A549 treated with CORT108297 at 1 μM for 4 hours (cell line): ENCODE measurements at places on chromosomes 16 and 17. TPM values are rescaled to one million over a fixed set of nuclear protein-coding genes. Genes with fewer than 3 reads are reported as not detected.

TP53TG3F gene
- 0.06 to 0.19 TPM (median 0.16 TPM) in 3 of 5 replicates, not detected in the others for total RNA-seq

HLF gene
- total RNA-seq = 0.08 to 0.23 TPM (median 0.16 TPM) in 5 replicates

ZNF423 gene
- 0.06 to 0.46 TPM (median 0.07 TPM) in 5 replicates for total RNA-seq

VTN gene
- total RNA-seq = 16.9 to 24.9 TPM (median 20.6 TPM) in 5 replicates

GJC1 gene
- 27.9 to 34.7 TPM (median 33.1 TPM) in 5 replicates for total RNA-seq

ANKRD40CL gene
- not detected in 5 replicates for total RNA-seq

PDE6G gene
- 1.5 to 3.5 TPM (median 2.3 TPM) in 5 replicates for total RNA-seq

CDT1 gene
- total RNA-seq = 28.0 to 36.0 TPM (median 34.9 TPM) in 5 replicates

CRYM gene
- 1.8 to 1.9 TPM (median 1.8 TPM) in 5 replicates for total RNA-seq

ZNF267 gene
- 6.9 to 8.8 TPM (median 7.6 TPM) in 5 replicates for total RNA-seq

NACA2 gene
- total RNA-seq = not detected in 5 replicates

P2RX1 gene
- total RNA-seq = 0.05 to 0.07 TPM in 2 of 5 replicates, not detected in the others

CCL17 gene
- total RNA-seq = not detected in 5 replicates

TBC1D3I gene
- 0.08 to 0.36 TPM (median 0.14 TPM) in 5 replicates for total RNA-seq

KRTAP17-1 gene
- total RNA-seq = not detected in 5 replicates

ABHD15 gene
- 21.1 to 27.4 TPM (median 25.1 TPM) in 5 replicates for total RNA-seq

SSTR5 gene
- 0.25 to 0.37 TPM (median 0.33 TPM) in 5 replicates for total RNA-seq

DNAI2 gene
- 0.06 to 0.09 TPM in 2 of 5 replicates, not detected in the others for total RNA-seq

TP53TG3C gene
- 0.24 to 0.40 TPM (median 0.26 TPM) in 3 of 5 replicates, not detected in the others for total RNA-seq

CCL8 gene
- total RNA-seq = not detected in 5 replicates

DUXB gene
- total RNA-seq = not detected in 5 replicates

TMEM132E gene
- total RNA-seq = 0.02 TPM in 2 of 5 replicates, not detected in the others

KCNJ18 gene
- 0.06 TPM in 1 of 5 replicates, not detected in the others for total RNA-seq

FOXL1 gene
- total RNA-seq = 0.66 to 1.9 TPM (median 1.2 TPM) in 5 replicates
